Breast epithelium (tissue), 4 donors: ENCODE measurements at places on chromosomes 3 and 15.

DNA sequence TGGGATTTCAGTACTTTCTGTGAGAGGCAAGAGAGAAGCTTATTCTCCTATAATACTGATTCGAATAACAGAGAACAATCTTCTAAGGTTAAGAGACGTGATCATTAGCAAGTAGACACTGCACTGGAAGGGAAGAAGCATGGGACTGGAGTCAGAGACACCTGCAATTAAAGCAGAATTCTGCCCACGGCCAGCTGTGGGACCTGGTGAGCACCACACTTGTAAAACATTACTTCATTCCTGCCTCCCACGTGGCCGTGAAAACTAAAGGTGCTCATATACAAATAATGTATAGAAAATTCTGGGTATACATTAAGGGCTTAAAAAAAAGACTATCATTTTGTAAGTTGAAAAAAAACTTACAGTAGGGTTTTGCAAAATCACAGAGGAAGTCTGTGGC is 2.0 kb downstream of the TM2D3 start:
- DNase-seq = no peak

GRCh38 chr3:150097588-150097890 is 126.8 kb upstream of the PFN2 start:
- no peak for DNase-seq

DNA sequence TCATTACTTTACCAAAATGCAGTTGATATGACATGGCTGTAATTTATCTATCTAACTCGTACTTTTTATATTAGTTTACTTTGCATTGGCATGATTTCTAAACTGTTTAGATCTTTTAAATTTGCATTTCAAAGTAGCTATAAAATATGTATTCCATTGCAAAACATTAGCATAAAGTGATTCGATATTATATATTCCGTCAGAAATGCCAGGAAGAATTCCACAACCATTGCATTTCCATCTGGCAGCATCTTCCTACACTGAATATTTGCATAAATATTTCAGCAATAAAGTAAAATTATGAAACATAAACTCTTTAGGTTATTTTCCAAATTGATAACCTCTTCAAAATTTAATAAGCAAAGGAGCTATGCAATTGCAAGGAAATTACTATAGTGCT is 546.6 kb downstream of the MFSD1 start:
- no peak for DNase-seq

DNA sequence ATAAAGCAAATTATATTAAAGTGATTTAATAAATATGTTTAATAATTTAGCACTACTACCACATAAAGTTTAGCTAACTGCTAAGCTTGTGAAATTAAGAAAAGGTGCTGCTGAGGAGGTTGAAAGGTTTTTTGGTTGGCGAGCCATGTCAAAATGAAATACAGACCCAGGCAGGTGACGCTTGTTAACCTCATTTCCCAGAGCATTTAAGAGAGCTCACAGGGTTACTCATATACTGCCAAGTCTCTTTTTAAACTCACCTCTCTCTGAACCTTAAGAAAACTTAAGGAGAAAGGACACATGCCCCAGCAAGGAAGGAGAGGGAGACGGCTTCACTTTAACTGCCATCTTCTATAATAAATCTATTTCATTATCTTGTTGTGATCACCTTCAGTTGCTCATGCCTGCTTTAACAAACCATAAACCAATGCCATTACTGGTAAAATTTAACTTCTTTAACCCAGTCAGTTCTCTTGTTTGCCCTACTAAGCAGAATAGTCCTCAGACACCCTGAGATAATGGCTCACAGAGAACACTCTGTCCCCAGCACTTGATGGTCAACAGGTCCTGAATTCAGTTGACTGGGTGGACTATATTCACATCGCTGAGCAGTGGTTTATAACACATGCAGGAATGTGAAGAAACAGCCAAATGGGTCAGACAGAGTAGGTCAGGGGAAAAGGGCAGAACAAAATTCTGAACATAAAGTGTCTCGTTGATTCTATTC is 540.1 kb downstream of the UNC13C start:
- DNase-seq = no peak

- no peak for DNase-seq
These were observed 46.3 kb downstream of the SENP7 start for GRCh38 chr3:101466465-101467309.

GRCh38 chr3:183435661-183436060 is 7.2 kb upstream of the MCF2L2 start:
- no peak for DNase-seq
